AML-193 (cell line): ENCODE measurements at places on chromosomes 3 and 15.
A peak's percentile ranks its signal among the peaks of the same experiment; 100 is the strongest.

DNA sequence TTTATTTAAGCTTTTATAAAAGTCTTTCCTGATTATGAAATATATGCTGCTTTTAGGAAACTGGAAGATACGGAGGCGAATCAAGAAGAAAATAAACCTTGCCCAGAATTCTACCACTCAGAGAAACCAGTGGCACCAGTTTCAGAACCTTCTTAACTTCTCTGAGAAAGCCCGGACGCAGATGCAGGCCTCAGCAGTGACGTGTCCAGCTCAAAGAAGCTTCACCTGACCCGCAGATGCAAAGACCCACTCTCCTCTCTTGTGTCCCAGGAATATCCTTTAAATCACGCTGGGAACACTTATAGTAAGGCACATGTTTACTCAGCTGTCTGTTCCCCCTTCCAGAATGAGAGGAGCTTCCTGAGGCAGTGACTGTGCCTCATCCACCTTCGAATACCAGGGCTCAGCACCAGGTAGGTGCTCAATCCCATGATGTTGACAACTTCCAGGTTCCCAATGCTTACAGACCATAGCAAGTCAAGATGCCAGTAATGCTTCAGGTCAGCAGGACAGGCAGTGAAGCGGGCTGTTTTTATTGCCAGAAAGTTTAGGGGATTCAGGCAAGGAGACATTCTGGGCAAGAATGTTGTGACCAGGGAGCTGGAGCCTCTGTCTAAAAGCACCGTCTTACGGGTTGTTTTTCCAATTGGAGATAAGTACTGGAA lies 39.9 kb upstream of the LDHAL6B start:
- no peak for DNase-seq

GRCh38 chr15:75646944-75647364 lies 758 bp upstream of the SNX33 start:
- DNase-seq: no peak

DNA sequence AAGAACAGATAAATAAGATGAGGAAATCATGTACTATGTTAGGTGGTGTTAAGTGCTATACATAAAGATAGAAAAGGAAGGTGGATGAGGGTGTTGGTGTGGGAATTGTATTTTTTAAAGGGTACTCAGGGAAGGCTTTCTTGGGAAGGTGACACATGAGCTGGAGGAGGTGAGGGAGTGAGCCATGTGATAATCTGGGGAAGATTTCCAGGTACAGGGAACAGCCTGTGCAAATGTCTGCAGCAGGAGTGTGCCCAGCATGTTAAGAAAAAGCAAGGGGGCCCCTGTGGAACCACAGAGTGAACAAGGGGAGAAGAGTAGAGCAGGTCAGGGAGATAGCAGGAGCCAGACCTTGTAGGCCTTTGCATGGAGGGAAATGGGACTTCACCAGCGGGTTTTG lies 175.6 kb downstream of the SSR3 start:
- DNase-seq: no peak

DNA sequence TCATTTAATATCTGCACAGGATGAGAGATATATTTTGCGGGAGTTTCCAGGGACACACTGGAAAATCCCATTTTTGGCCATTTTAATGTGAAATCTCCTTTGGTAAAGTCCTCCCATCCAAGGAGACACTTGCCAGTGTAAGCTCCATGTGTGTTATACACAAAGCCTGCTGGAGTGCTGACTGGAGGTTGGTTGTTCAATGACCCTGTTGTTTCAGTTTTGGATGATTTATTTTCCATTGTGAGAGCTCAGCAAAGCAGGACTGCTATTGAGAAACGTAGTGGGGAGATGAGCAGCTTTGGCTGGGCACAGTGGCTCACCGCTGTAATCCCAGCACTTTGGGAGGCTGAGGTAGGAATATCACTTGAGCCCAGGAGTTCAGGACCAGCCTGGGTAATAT lies 127.7 kb downstream of the NUP210 start:
- DNase-seq: no peak

- no peak for DNase-seq
Measured at GRCh38 chr3:14922863-14923262, 24.5 kb upstream of the NR2C2 start.

- no peak for DNase-seq
Measured at GRCh38 chr15:101051291-101052030, 132.3 kb downstream of the LRRK1 start.

- DNase-seq: no peak
Measured at GRCh38 chr3:38958026-38958720, 93.6 kb downstream of the SCN11A start.

- no peak for DNase-seq
Measured at GRCh38 chr3:116920826-116921610, 211.4 kb downstream of the TUSC7 start.

GRCh38 chr15:83850015-83850414 lies 196.1 kb downstream of the ADAMTSL3 start:
- DNase-seq: no peak

GRCh38 chr3:176946202-176946601 lies 251.1 kb downstream of the TBL1XR1 start:
- no peak for DNase-seq

- DNase-seq: no peak
Measured at GRCh38 chr15:101409621-101410020, 79.9 kb downstream of the PCSK6 start.

DNA sequence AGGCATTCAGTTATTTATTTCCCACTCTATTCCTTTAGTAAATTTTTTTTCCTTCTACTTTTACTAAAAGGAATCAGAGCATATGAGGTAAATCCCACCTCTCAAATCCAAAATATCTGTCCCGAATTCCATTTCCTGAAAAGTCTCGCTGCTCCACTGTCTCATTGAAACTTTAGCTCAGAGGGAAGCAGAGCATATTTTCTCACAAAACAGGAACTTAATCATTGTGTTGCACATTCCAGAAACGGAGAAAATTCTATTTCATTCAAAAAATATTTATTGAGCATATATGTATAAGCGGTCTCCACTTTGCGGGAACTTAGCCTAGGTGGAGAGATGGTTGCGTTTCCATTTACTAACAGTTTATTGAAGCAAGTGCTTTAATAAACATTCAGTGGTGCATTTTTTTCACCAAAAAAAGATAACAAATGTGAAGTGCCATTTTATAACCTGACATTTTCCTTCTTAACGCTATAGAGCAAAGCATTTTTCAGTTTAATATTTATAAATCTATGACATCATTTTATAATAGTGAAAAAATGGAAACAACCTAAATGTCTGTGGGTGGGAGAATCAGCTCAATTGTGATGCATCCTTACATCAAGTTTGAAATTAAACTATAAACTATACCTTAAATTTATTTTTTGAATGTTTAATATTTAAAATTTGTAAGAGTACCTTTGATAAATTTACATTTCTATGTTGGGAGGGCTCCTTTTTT lies 67.2 kb upstream of the CSTA start:
- DNase-seq: no peak

DNA sequence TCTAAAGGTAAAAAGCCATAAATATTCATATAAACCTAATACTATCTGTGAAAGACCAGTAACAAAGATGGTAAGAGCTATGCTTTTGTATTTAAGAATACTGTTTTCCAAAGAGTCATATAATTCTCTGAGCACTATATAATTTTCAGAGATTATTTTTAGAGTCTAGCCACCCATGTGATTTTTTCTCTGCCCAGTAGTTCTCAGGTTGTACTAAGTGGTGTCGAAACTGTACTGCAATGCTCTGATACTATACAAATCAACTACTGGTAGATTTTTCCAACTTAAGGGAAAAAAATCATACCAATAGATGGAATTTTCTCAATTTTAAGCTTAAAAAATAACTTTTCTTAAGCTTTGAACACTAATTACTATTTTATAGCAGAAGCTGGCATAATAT lies 104.8 kb downstream of the MYO5A start:
- no peak for DNase-seq

GRCh38 chr3:182460303-182460702 lies 333.0 kb upstream of the ATP11B start:
- DNase-seq: no peak

DNA sequence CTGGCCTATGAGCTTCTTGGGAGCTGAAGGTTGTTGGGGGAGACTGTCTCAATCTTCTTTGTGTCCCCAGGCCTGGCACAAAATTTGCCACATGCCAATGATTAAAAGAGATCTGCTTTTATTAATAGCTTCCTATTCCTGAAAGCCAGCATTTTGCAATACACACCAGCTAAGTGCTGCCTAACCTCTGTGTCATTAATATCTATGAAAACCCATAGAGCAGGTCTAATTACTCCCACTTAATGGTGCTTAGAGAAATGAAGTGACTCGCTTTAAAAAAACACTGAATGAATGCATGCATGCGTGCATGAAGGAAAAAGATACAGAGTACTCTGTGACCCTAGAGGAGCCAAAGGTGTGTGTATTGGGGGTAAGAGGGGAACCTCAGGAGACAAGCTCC lies 55.0 kb downstream of the SLC6A1 start:
- DNase-seq: no peak

DNA sequence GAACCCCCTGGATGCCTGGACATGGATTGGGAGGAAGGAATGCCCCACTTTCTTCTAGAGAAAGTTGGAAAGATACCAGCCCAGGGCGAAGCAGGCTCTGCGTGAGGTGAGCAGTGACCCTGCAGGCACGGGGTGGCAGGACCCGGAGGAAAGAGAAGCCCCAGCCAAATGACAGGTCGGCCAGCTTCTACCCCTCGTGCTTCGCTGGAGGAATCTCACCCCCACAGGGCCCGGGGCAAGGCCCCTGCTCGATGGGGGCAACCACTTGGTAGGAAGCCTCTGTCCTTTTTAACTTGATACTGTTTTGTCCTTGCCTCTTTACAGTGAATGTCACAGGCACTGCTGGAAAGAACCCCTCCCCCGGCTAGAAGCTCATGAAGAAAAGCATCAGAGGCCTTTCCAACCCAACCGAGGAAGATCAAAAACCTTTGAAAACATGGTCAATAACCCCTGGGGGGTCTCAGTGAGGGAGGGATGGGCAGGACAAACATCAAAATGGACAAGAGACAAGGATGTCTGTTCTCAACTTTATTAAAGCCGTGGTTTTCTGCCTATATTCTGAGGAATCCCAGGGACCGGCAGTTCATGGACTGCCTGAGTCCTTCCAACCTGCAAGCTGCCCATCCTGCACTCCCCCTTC lies 54.4 kb downstream of the SH3BP5 start:
- no peak for DNase-seq

DNA sequence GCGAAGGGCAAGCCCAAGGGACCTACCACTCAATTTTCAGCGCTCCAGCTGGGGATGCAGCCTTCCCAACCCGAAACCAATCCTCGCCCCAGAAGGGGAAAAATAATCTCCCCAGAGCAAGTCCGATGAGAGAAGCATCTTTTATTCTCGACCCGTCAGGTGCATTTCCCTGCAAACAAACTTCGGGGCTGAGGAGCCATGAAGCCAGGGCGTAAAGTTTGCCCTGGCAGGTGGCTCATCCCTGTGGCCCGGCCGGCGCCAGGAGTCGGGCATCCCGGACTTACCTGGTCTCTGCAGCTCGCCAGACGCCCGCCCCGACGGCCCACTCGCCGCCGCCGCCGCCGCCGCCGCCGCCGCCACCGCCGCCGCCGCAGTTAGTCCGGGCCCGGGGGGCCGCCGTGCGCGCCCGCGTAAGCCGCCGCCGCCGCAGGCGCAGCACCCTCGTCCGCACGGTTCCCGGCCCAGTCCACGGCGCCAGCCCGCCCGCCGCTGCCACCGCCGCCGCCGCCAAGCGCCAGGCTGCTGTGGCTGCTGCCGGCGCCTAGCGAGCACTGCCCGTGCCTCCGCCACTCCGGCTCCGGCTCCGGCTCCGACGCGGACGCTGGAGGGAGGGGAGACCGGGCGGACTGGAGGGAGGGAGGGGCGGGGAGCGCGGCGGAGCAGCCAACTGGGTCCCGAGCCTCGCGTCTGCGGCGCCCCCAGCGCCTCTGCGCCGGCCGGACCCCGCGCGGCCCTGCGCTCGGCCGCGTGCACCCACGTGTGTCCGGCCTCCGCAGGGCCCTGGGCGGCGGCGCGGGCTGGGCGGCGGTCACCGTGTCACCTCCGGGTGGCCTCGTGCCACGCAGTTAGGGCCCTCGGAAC lies at the start of gene CNTN3:
Gene CNTN3 (minus strand): TSS at position 553 of the 861 bp plus-strand sequence. CDS start 93,547 bp downstream, outside the sequence.
- DNase-seq: no peak

- DNase-seq: peak; percentile 93
Measured at GRCh38 chr3:172751175-172751704, 714 bp downstream of the ECT2 start.

DNA sequence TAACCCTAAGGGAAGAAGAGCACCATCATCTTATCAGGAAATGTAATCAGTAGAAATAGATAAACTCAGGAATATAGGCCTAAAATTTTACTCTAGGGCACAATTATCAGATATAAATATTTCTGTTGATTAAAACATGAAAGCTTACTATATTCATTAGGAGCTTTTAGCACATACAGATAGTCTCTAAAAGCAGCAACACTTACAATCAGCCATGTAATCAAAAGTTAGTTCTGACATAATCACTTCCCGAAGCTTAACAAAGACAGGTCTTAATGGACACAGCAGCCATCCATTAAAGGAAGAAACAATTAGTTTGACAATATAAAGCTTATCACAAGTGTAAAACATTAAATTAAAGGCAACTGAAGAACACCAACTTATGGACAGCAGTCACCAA lies 30.6 kb downstream of the DCLK3 start:
- DNase-seq: no peak

DNA sequence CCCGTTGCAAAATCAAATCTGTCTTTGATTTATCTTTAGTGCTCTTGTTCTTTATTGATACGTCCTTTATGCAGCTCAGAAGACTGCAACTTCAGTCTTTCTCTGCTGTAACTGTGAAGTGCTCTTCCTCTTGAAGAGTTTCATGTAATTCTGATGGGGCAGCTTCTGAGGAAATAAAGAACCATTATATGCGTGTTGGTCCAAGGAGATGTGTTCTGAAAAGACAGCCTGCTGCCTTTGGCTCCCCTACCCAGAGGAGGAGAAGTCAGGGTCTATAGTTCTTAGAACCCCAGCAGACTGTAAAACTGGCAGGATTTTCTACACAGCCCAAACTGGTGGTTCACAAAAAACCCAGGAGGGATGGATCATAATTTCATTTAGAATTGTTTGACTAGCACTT lies 22.4 kb upstream of the ABHD10 start:
- no peak for DNase-seq

- DNase-seq: no peak
Measured at GRCh38 chr3:141294301-141294700, 62.7 kb downstream of the PXYLP1 start.

GRCh38 chr3:110814170-110815007 lies 257.2 kb upstream of the NECTIN3 start:
- DNase-seq: no peak

DNA sequence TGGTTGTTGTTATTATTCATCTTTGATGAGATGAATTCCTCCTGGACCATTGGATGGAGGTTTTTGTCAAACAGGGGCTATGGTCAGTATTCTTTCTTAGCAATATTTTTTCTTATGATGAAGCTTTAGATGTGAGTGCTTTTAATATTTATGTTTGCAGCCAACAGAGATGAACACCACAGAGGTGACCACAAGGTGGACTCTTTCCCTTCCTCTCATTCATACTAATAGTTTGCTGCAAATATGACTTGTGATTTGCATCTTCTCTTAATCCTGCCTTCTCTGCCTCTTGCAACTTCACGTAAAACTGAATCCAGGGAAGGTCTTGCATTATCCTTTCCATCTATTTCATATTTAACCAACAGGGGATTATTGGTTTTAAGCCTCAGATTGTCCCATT lies 473.1 kb upstream of the UBE2E2 start:
- DNase-seq: no peak

GRCh38 chr15:41597787-41598186 lies 38.8 kb downstream of the TYRO3 start:
- DNase-seq: no peak

- DNase-seq: no peak
Measured at GRCh38 chr3:72018343-72018984, 233.5 kb upstream of the PROK2 start.

GRCh38 chr3:131349454-131349853 lies 32.1 kb upstream of the NUDT16 start:
- DNase-seq: no peak

GRCh38 chr15:66094331-66094730 lies 159.2 kb downstream of the MEGF11 start:
- DNase-seq: no peak
